Amniotic stem cell (primary cell): ENCODE measurements at places on chromosomes 12 and 14.

DNA sequence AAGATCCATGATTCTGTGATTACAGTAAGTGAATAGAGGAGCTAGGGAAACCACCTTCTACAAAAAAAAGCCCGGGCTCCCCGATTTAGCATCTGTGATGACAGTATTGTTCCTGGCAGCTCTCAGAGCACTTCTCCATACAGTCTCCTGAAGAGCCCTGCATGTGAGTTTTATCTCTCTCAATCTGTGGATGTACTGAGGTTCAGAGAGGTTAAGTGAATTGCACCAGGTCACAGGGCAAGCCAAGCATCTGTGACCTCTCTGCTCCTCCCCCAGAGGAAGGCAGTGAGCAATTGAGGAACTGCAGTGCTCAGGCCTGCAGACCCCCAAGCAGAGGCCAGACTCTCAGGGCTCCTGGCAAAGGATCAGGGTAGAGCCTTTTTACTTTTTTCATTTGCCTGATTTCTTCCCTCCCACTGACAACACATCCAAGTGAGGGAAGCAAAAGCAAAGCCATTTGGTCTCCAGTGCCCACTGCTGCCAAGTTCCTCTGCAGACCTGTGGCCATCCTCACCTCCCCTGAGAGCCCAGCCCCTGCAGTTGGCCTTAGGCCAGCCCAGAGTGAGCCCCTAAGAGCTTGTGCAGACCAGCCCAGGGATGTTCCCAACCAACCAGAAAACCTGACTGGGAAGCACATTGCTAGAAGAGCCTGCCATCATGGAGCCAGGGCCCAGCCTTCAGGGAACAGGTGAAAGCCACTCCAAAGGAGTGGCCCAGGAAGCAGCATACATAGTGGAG lies 47.6 kb upstream of the PNMA1 start:
- no peak for DNase-seq

- no peak for DNase-seq
Observed at GRCh38 chr14:93245764-93246420, 38.8 kb downstream of the UBR7 start.

GRCh38 chr12:46147144-46147543 lies 121.7 kb downstream of the SLC38A1 start:
- no peak for DNase-seq

DNA sequence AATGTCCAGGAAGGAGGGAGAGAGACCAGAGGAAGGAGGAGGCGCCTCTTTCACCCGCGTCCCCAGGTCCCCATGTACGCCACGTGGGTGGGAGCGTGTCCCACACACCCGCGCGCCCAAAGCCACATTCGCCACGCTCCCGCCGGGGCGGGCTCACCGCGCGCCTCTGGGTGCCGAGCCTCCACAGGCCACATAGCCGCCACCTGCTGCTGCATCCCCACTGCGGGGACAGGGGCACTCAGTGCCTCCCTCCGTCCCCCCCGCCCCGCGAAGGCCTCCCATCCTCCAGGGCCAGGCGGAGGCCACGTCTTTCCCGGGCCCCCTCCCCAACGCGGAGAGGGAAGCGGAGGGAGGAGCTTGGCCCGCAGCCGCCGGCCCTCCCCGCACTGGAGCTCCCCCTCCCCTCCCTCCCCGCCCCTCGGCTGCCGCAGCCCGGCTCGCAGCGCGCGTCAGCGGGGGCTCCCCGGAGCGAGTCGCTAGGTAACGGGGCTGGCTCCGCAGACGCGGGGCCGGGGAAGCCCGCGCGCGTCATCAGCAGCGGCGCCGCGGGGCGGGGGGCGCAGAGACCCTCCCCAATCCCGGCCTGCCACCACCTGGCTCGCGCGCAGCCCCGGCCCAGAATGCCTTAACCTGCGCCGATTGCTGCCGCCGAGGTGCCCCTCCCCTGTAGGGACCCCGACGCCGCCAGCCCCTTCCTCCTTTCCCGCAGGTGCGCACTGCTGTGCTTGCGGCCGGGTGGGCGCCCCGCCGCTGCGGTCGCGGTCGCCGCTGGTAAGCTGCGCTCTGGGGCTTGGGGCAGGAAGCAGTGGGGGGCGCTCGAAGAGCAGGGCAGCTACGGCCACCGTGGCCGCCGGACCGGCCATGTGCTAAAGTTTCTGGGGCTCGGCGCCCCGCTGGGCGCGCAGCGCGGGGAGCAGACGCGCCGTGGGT lies 536 bp upstream of the TUNAR start:
- DNase-seq = no peak

DNA sequence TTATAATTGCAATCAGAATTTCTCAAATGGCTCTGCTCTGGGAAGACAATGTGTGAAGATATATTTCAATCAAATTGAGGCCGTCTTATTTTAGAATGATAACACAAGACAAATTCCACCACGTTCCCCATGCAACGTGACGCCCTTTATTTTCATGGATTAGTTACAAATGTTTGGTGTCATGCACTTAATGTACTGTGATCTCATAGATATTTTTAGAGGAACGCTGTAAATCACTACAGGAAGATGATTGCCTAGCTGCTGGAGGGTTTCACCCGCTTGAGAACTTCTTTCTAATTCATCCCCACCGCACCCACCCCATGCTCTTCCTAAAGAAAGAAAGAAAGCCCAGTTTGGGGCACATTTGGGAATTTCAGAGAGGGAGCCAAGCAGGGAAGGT lies 117.2 kb downstream of the PLXNC1 start:
- DNase-seq = no peak

DNA sequence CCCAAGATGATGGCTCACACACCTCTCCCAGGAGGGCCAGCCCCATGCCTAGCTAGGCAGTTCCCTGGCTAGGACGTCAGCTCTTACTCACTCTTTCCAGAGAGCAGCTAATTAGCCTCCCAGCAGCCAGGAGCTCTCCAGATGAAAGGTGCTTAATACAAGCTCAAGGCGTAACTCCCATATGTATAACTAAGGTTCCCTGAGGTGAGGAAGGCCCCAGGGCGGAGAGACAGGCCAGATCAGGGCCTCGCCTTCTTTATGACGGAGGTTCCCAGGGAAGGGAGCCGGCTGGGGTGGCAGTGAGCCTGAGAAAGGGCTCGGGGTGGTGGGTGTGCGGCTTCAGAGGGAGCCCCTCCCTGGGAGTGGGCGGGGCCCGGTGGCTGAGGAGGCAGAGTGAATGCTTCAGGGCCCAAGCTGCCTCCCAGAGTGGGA lies 26.4 kb upstream of the ZFP36L1 start:
- no peak for DNase-seq

DNA sequence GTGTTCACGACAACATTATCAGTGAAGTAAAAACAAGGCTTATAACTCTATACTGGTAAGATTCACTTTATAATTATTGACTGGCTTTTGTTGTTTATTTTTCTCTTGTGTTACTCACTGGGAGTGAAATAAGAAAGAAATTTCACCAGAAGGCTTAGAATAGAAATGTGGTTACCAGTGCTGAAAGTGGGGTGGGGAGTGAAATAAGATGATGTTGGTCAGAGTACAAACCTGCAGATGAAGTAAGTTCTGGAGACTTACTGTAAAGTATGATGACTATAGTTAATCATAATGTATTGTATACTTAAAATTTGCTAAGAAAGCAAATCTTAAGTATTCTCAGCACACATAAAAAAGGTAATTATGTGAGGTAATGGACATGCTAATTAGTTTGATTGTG lies 198.4 kb downstream of the KLHL28 start:
- DNase-seq = no peak

- DNase-seq = no peak
Observed at GRCh38 chr12:99910342-99910741, 74.4 kb downstream of the ANKS1B start.

DNA sequence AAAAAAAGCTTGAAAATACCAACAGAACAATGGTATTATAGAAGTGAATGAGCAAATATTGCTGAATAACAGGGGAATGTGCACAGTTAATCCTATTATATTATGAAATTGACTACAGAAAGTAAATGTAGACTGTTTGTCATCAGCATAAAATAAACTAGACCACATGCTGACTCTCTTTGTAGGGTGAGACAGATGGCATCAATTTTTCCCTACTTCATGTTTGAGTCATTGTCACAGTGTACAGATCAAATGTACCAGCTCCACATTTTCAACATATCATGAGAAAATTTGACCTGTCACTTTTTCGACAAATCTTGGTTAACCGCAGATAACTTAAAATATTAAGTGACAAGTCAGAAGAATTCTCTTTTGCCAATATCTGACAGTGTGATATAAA lies 421.0 kb downstream of the RPL10L start:
- DNase-seq = no peak

- DNase-seq = no peak
Observed at GRCh38 chr14:81401420-81402122, 1.4 kb upstream of the STON2 start.

DNA sequence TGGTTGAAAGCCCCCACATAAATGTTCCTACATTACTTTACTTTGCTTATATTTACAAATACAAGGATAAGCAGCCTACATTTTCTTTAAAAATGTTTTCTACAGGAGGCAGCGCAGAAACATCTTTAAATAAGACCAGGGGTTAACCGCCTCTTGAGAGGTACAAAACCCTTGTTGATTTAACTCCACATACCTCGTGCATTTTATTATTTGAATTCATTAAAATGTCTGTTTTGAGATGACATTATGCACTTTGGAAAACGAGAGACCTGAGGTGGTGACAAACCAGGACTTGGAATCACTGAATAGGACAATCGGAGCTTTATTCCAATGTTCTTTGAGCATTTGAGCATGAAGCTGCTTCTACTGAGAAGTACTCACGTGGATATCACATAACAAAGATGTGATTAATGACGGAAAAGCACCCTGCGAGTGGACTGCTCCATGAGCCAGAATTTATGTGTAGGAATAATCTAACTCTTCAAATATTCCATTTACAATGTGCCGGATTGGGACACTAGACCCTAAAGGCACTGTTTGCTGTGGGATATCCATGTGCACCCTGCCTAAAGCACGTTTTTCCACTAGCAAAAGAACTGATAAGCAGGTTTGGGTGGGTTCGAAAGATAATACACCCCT lies 746 bp upstream of the DUSP16 start:
- DNase-seq = no peak

DNA sequence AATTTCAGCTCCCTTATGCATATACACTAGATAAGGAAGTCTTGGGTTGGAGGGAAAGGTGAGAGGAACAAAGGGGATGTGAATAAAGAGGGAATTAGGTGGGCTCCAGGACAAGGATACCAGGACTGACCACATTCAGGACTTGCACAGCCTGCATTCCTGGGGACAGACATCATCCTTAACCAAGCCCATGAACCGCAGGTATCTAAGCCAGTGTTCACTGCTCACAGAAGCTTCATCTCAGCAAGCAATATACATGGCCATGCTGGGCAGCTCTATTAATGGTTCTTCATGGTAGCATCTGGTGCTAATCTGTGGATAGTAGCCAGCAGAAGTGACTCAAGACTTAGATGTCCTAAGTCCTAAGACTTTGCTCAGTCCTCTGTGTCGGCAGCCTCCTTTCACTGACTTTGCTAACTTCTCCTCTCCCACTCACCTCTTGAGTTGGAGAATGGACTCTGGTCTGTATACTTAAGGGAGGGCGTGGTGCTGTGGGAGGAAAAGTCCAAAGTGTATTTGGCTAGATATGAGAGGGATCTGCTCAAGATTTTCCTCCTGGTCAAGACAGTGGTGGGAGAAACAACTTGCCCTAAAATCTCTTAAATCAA lies 136.1 kb downstream of the ASCL1 start:
- no peak for DNase-seq

DNA sequence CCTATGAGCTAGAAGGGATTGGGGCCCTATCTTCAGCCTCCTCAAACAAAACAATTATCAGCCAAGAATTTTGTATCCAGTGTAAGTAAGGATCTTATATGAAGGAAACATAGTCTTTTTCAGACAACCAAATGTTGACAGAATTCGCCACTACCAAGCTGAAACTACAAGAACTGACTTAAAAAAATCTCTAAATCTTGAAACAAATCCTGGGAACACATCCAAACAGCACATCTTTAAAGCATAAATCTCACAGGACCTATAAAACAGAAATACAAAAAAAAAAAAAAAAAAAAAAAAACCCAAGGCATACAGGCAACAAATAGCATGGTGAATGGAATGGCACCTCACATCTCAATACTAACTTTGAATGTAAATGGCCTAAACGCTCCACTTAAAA lies 41.3 kb upstream of the LMNTD1 start:
- no peak for DNase-seq

- no peak for DNase-seq
Observed at GRCh38 chr12:7693793-7694192, 1.8 kb downstream of the GDF3 start.

DNA sequence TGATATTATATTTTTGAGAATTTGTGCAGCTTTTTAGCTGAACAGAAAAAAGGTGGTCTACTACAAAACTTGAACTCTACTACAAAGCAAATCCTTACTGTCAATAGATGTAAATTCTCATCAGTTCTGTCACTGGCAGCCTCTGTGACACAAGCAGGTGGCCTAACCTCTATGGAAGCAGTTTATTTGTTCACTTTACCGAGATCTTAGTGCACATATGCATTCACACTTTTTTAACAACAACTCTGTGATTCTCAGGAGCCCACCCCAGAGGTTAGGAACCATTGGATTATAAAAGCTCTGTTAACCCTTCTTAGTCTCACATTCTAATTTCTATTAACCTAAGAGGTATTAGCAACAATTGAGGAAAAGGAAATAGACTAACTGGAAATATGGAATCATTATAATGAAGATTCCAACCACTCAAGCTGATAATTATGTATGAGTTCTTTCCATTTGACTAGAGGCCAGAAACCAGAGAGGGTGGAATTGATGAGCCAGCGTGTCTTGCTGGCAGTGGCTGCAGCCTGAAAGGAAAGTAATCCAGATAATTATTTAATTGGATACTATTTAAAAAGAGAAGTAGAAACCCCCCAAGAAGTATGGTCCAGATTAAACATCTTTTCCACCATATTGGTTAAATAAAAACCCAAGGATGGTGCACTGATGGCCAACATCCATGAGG lies 451.1 kb downstream of the TMEM117 start:
- no peak for DNase-seq

DNA sequence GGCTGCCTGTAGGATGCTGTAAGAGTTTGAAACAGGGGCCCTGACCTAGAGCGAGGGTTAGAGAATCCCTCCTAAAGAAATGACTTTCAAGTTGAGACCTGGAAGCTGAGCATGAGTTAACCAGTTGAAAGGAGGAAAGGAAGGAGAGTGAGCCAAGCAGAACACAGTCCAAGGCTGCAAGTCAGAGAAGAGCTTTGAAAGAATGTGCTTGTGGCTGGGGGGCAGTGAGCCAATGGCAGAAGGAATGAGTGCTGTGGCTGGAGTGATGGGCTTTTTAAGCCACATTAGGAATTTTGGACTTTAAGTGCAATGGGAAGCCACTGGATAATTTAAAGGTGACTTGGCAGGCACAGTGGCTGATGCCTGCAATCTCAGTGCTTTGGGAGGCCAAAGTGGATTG lies 18.1 kb downstream of the CDKN1B start:
- DNase-seq = no peak

GRCh38 chr12:92506460-92506859 lies 196.3 kb upstream of the PLEKHG7 start:
- DNase-seq = no peak

- no peak for DNase-seq
Observed at GRCh38 chr12:98437806-98438595, 77.4 kb upstream of the TMPO start.

DNA sequence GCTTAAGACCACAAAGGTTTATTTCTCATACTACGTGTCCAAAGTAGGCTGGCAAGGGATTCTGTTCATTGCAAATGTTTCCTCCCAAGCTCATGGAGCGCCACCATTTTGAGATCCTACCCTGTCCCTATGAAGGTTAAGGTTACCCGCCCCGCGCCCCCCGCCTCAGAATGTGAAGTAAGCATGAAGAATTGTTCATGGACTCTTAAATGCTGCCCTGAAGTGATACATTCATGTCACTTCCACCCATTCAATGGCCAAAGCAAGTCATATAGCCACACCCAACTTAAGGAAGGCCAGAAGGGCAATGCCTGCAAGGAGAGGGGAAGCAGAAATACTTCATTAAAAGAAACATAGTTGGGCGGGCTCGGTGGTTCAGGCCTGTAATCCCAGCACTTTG lies 4.2 kb downstream of the TMEM253 start:
- no peak for DNase-seq
